ENCODE measurements at places on chromosomes 2 and 18. TPM values are rescaled to one million over a fixed set of nuclear protein-coding genes. Genes with fewer than 3 reads are reported as not detected.

GRCh38 chr2:230537531-230537976 lies 121.6 kb downstream of the SP100 start:
- peaks cover 70% of the 10 kb centered on the region for H3K36me3 ChIP-seq
- H3K27me3 ChIP-seq = no peaks in the 10 kb centered on the region
- peaks cover 17% of the 10 kb centered on the region for H3K4me1 ChIP-seq

DNA sequence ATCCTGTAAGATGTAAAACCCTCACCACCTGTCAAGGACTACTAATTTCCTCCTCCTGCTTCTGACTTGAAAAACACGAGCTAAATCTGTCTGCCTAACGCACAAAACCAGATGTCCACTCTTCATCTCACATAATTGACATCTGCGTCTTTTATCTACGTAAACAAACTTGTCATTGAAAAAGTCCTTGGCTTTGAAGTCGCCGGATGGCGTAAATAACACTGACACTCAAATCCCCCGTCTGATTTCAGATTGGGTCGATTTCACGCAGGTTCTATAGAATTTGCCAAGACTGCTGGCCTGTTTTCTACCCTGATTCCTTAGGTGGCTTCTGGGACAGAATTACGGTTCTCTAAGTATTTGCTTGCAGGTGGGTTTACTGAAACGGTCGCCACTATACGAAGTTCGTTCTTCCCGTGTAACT lies 539 bp upstream of the MOB4 start:
- peaks cover 18% of the 10 kb centered on the region for H3K4me1 ChIP-seq
- H3K27me3 ChIP-seq = no peaks in the 10 kb centered on the region
- peak overlapping the region; percentile 91 for H3K4me3 ChIP-seq
- H3K27ac ChIP-seq = peak overlapping the region; percentile 85

GRCh38 chr2:120392923-120393322 lies 47.0 kb downstream of the INHBB start:
- H3K36me3 ChIP-seq = no peaks in the 10 kb centered on the region
- H3K27ac ChIP-seq = no peak overlapping the region
- H3K4me1 ChIP-seq = no peaks in the 10 kb centered on the region
- peaks cover 13% of the 10 kb centered on the region for H3K27me3 ChIP-seq
- no peak for DNase-seq

DNA sequence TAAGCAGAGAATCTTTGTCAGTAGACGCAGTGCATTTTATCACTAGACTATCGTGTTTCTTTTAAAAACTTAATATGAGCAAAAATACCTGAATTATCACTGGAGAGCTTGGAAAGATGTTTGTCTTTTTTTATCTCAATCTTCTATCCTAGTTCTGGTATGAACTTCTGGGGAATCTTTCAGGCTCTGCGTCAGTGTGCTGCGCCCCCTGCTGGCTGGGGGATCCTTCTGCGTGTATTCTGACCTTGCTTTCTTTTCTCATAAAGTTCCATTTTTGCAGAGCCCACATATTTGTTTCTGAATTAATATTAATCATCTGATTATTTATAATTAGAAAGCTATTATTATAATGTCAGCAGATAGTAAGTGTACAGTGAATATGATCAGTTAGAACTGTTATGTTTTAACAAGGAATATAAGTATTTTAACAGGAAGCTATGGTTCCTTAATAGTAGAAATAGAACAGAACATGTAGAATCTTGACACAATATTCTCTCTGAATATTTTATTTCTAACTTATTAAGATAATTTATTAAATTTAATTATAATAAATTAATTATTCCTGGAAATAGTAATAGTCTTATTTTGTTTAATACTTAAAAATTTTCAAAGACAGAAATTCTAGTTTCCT lies 945.0 kb upstream of the CRIM1 start:
- no peaks in the 10 kb centered on the region for H3K36me3 ChIP-seq
- H3K27me3 ChIP-seq = peaks cover 1% of the 10 kb centered on the region
- H3K4me3 ChIP-seq = no peak overlapping the region
- DNase-seq = peak; percentile 57
- H3K27ac ChIP-seq = no peak overlapping the region

The CRYGC gene
- total RNA-seq = not detected
